ENCODE measurements at places on chromosomes 4 and X.

DNA sequence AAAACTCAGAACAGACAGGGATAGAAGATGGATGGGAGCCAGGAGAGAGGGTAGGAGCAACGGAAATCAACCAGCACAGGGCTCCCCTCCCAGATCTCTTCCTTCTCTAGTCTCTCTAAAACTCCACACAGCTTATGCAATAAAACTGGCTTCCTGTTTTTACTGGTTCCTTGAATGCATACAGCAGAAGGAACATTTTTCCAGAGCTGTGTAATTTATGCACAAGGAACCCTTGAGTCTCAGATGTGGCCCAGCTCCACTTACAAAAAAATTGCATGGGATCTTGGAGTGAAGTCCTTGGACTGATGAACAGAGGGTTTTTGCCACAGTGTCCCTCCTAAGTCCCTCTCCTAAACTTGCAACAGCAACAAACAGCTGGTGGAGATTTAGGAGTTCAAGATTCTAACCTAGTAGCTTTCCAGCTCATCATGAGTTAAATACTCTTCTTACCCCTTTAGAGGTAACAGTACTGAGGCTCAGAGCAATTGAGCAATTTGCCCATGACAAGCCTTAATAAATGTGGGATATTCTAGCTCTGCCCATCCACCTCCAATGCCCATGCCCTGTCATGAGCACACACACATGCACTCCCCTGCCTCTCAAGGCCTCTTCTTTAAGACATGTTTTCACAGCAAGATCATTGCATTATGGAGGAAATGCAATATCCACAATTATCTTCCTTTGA lies 18.4 kb upstream of the CC2D2A start:
- DNase-seq = no peak

- no peak for DNase-seq
Observed at GRCh38 chrX:41118156-41118555, 32.9 kb downstream of the USP9X start.

- DNase-seq = no peak
Observed at GRCh38 chr4:84733343-84734033, 150.6 kb downstream of the CDS1 start.

GRCh38 chrX:154409222-154409871 lies at the start of gene DNASE1L1:
DNASE1L1 (minus strand) TSS chrX:154409254; CDS start chrX:154405568, 3,686 bp downstream.
- no peak for DNase-seq

DNA sequence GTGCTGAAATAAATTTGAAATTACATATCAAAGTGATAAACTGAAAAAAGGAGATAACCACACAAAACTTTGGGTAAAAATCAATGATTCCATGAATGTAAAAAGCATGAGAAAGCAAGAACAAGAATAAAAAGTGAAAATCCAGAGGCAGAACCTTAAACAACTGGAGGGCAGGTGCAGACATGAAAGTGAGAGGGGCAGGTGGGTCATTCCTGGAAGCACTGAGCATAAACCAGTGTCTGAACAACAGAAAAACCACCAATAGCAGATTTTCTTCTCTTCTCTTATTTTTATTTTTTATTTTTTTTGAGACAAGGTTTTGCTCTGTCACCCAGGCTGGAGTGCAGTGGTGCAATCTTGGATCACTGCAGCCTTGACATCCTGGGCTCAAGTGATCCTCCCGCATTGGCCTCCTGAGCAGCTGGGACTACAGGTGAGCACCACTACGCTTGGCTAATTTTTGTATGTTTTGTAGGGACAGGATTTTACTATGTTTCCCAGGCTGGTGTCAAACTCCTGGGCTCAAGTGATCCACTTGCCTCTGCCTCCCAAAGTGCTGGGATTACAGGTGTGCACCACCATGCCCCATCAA lies 46.8 kb upstream of the GPR78 start:
- DNase-seq = no peak

GRCh38 chr4:78410676-78411075 lies 140.9 kb upstream of the ANXA3 start:
- DNase-seq = no peak

GRCh38 chr4:3355266-3355748 lies 62.5 kb downstream of the RGS12 start:
- no peak for DNase-seq

DNA sequence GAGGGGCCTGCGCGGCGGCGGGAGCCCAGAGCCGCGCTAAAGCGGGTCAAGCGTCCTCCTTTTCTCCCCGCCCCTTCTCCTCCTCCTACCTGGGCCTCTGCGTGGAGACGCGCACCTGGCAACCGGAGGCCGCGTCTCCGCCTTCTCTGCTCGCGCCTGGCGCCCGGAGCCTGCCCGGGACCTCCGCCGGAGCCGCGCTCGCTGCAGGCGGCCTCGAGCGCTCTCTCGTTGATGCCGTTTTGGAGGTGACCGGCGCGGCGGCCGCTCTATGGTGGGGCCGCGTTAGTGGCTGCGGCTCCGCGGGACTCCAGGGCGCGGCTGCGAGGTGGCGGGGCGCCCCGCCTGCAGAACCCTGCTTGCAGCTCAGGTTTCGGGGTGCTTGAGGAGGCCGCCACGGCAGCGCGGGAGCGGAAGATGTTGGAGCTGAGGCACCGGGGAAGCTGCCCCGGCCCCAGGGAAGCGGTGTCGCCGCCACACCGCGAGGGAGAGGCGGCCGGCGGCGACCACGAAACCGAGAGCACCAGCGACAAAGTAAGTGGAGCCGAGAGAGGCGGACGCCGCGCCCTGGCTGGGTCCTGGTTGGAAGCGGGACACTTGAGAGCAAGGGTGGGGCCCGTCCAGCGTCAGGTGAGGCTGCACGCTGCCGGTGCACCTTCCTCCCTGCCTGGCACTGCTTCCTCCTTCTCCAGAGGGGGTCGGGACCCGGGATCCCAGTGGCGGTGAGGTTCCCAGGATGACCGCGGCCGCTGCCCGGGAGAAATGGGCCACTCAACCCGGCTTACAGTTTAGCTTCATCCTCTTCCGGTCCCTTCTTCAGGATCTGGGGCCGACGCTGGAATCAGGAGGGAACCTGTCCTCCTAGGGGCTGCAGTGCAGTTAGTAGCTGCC lies at the start of gene CDS1:
Gene CDS1 (plus strand): TSS at position 140 of the 888 bp plus-strand sequence. CDS start 275 bp downstream, at position 415.
- DNase-seq = no peak

GRCh38 chr4:91472046-91472445 lies 831.7 kb upstream of the GRID2 start:
- DNase-seq = no peak

DNA sequence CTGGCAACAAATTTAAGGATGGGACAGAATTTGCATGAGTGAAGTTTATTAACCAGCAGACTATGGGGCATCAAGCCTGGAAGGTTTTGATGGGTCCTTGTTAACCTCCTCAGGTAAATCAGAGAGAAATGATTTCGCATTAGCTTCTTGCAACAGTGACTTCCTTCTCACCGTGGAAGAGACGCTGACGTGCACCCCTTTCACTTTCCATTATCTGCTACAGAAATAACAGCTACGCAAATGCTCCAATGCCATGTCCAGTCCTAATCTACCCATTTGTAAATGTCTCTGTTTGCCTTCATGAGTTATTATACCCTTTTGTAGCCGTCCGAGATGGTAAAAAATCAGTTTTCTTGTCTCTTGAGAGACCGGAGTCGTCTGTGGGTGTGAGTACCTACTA lies 100.3 kb downstream of the SLC34A2 start:
- no peak for DNase-seq

All from left forelimb (tissue), 1 donor.